ENCODE measurements at places on chromosomes 5 and 9.
A peak's percentile ranks its signal among the peaks of the same experiment; 100 is the strongest.

- DNase-seq, result peak; percentile 55
These were observed 7.6 kb downstream of the TTC16 start for GRCh38 chr9:127723444-127723843.

DNA sequence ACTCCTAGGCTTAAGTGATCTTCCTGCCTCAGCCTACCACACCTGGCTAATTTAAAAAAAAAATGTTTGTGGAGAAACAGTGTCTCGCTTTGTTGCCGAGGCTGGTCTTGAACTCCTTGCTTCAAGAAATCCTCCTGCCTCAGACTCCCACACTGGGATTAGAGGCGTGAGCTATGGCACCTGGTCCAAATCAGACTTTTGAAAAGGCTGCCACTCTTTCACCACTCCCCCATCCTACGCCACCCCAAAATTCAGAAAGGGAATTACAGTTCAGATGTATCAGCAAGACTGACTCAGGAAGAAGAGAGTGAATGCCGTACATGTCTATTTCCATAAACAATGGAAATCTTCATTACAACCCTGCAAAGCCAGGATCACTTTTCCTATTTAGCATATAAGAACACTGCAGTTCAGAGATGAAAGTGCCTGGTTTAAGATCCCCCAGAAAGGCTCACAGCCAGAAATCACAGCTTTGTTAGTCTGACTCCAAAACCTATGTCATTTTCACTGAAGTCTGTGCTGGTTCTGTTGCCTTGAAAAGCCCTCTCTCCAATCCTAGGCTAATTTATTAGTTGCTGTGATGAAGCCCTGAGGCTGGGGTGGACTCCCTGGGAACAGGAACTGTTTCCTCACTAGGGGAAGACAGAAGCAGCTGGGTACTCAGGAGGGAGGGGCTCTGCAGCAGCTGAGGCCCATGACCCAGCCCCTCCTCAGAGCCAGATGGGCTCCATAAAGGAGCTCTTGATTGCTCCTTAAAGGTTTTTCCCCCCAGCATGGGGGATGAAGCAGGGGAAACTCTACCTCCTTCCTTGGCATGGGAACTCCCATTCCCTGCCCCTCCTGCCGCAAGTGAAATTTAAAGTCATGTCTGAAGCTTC is 3.1 kb downstream of the FBLL1 start:
- DNase-seq, result no peak

GRCh38 chr5:18036531-18036930 is 402.3 kb downstream of the TAF11L14 start:
- no peak for DNase-seq

GRCh38 chr5:122500245-122501088 is 188.4 kb downstream of the SNCAIP start:
- no peak for DNase-seq

DNA sequence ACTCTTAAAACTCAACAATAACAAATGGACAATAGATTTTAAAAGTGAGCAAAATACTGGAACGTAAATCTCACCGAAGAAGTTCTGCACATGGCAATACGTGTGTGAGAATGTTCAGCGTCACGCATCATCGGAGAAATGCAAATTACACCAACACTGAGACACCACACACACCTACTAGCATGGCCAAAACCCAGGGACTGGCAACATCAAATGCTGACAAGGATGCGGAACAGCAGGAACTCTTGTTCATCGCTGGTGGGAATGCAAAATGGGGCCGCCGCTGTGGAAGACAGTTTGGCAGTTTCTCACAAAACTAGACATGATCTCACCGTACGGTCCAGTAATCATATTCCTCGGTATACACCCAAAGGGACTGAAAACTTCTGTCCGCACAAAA is 21.6 kb upstream of the CLPTM1L start:
- DNase-seq, result no peak

DNA sequence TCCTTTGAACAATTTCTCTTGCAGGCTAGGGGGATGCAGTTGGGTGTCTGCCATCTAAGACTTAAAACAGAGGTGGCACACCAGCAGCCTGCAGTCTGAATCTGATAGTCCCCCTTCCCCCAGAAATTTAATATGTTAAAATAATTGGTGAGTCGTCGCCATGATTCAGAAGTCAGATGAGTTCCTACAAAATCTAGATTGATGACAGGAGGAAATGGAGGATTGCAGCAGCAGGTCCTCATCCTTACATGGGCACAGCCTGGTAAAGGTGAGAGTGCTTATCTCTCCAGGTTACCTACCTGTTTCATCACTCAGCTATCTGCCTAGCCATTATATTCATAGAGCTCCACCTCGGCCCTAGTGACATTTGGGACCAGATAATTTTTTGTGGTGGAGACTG is 112.3 kb downstream of the PCSK1 start:
- DNase-seq, result no peak

GRCh38 chr9:37899041-37899440 is 4.9 kb downstream of the SLC25A51 start:
- no peak for DNase-seq

GRCh38 chr5:96752341-96753016 is 55.3 kb downstream of the ERAP1 start:
- DNase-seq, result peak; percentile 64

- no peak for DNase-seq
These were observed 332.3 kb upstream of the NUDT12 start for GRCh38 chr5:103894882-103895281.

GRCh38 chr9:16652582-16652981 is 217.9 kb downstream of the BNC2 start:
- no peak for DNase-seq

DNA sequence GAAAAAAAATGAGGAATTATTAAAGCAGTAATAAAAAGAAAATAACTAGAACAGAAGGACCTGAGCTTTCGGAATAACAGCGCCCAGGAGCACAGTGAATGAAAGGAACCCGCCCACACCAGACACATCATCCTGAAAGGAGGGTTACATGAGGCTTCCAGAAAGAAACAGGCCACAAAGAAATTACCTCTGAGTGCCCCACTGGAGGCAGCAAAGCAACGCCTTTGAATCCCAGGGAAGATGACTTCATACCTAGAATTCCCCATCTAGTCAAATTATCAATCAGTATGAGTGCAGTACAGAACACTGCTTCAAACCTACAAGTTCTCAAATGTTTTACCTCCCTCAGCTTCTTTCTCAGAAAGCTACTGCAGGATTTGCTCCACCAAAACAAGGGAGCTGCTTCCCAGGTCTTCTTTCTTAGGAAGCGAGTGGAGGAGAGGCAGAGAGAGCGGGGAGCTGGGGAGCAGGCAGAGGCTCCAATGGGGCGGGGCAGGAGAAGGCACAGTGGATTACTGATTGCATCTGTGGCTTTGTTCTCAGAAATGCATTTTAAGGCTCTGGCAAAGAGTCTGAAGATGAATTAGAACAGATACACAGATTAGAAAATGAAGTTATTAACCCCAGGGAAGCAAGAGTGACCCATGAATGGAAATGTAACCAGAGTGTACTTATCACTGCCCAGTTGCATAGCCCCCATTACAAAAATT is 87.1 kb downstream of the SEMA4D start:
- DNase-seq, result no peak

GRCh38 chr5:134110382-134110781 is 4.1 kb upstream of the TCF7 start:
- DNase-seq, result no peak

- no peak for DNase-seq
These were observed 1.6 kb downstream of the ACSL6 start for GRCh38 chr5:132009706-132010405.

- no peak for DNase-seq
These were observed 266.1 kb downstream of the CWC27 start for GRCh38 chr5:65034813-65035209.

DNA sequence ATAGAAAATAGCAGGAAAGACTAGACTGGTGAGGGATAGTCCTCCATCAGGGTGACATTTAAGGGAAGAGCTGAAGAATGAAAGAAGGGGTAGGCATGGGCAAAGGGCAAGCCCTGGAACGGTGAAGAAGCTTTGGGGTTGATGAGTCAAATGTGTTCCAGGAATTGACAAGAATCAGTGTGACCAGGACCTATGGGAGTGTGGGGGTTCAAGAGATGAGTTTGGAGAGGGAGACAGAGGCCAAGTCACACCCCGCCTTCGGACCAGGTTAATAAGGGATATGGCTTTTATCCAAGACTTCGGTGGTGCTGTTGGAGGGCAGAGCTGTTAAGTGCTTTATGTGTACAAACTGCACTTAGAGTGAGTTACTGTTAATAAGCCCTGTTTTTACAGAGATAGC is 920 bp downstream of the PMPCA start:
- no peak for DNase-seq

Data from colonic mucosa (tissue), 4 donors.